Omental fat pad (tissue), 4 donors: ENCODE measurements at places on chromosomes 3 and 15. TPM values are rescaled to one million over a fixed set of nuclear protein-coding genes. Genes with fewer than 3 reads are reported as not detected.

SCN11A gene
- total RNA-seq, result 0.36 TPM

CELF6 gene
- total RNA-seq, result 1.9 TPM

DNA sequence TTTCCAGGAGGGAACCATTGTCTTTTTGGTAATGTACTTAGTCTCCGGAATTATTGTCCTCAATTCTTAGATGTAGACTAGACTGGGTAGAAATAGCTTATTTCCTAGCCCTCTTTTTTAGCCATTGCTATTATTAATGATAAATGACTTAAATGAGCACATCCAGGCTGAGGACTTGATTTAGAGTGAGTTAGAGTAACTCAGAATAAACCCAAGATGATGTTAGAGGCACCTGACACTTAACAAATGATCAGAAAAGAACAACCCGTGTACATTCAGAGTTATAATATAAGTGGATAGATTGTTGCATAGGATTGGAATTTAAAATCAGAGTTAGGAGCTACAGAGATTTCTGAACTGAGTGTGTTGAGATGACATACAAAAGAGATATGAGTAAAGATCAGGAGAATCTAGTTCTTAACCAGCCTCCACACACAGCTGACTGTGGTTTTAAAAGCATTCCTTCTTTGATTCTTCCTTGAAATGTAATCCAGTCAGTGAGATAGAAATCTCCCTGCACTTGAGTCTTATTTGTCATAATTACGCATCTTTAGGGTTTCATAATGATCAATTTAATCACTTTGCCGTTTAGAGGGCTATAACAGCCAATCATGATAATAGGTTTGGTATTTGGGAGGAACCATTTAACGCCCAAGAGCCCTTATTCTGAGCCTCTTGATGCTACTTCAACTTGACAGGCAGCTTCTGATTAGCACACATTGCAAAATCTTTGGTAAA, 366.5 kb downstream of the GAP43 start:
- DNase-seq, result no peak

GRCh38 chr15:94400526-94401298, 169.4 kb downstream of the MCTP2 start:
- no peak for DNase-seq
